ENCODE measurements at places on chromosomes 6 and 20.

DNA sequence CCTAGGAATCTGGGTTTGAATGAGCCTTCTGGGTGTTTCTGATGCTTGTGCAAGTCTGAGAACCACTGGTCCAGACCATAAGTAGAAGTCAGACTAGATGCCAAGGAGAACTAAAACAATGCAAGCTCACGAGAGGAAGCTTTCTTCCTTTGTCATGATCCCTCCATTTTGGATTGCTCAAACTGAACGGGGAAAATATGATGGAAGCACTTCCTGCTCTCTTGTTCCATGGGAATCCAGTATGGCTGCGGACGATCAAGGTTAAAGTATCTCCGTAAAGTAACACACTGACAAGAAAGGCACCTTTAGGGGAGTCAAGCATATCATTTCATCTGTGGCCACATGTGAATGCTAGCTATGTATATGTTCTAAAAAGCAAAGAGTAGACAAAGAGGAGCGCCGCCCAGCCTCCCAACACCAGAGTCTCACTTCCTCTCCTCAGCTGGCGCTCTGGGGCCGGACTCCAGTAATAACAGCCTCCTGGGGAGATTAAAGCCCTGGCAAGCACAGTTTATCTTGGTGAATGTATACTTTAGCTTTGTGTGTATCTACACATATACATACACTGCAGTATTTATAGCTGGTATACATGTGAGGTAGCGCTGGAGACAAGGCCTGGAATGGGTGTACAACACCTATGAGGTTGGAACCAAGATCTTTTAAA lies 88.1 kb downstream of the FOXC1 start:
- DNase-seq = no peak

GRCh38 chr6:131923356-131923755 lies 27.8 kb downstream of the CCN2 start:
- DNase-seq = peak; percentile 85

DNA sequence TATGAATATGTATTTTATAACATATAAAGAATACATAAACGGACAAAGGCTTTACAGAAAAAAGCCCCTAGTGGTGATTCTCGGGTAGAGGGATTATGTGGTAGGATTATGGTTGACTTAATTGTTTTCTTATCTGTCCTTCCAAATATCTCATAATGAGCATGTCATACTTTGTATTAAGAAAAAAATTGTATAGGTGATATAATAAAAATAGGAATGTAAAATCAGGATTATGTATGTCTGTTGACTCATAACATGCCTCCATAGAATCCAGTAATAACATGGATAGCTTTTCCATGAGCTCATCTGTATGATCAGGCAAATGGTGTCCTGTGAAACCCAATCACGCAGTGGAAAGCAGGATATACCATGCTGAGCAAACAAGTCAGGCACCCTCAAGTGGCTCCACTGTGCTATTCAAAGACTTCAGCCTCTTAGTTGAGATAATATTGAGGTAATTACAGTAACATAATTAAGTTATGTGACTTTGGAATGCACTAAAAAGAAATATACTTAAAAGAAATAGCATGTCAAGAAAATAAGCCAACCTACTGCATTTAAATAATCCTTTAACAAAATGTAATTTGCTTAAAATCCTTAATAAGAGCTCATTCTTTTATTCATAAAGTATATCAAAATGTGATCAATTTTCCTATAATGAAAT lies 39.6 kb upstream of the PRELID3B start:
- DNase-seq = no peak

DNA sequence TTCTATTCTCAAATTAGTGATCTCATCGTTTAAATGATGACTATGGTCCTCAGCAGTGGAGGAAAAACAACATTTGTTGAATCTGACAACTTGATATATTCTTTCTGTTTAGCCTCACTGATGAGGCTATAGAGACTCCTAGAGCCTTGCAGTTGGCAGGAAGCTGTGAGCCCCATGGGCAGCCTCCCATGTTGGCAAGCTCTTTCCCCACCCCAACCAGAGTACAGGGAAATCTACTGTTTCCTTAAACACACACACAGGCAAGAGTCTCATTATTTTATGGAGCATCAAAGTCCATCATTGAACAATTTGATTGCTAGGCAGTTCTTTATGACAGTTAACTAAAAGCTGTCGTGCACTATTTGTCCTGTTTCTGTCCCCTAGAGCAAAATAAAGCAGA lies 498.2 kb upstream of the CITED2 start:
- no peak for DNase-seq

- DNase-seq = no peak
These were observed 21.8 kb downstream of the ADNP start for GRCh38 chr20:50909413-50909812.

DNA sequence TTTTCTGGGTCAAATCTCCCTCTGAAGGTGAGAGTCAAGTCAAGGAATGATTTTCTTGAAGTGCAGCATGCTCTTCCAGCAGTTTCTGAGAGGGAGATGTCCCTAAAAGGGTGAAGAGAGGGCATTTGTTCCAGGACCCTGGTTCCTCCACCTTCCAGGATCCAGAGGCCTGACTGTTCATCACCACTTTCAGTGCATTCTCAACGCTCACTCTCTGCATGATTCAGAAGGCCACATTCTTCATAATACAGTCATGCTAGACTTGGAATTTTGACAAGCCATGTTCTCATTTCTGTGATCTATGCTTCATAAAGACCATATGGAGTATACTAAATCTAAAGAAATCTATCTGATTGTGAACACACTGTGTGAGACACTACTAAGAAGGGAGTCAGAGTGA lies 85.1 kb downstream of the PDE7B start:
- DNase-seq = no peak

DNA sequence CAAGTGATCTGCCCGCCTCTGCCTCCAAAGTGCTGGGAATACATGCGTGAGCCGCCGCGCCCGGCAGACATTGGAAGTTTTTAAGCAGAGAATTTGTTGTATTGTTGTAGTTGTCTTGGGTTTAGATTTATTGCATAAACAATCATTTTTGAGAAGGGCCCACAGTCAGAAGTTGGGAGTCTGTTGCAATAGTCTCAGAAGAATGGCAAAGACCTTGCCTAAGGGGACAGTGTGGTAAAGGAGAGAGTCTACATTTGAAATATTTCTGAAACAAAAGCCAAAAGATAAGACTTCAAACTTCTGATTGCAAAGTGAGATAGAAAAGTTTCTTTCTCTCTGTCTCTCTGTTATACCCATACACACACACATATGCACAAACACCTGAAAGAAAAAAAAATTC lies 22.5 kb downstream of the HFE start:
- no peak for DNase-seq

DNA sequence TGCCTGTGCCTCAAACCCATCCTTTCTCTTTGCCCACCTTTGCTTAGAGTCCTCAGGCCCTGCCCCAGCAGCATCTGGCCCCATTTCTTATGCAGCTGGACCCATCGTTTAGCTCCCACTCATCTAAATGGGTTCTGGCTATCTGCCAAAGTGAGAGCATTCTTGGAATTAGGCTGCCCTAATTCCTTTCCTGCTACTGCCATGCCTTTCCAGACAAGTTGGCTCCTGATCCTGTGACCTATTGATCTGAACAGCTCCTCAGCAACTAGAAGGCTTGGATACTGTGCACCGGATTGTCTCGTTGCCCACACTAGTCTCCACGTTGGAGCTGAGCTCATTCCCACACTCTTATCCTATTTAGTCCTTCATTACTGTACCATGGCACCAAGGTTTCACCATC lies 22.9 kb downstream of the DZANK1 start:
- no peak for DNase-seq
